ENCODE measurements at places on chromosomes 1 and 21.

DNA sequence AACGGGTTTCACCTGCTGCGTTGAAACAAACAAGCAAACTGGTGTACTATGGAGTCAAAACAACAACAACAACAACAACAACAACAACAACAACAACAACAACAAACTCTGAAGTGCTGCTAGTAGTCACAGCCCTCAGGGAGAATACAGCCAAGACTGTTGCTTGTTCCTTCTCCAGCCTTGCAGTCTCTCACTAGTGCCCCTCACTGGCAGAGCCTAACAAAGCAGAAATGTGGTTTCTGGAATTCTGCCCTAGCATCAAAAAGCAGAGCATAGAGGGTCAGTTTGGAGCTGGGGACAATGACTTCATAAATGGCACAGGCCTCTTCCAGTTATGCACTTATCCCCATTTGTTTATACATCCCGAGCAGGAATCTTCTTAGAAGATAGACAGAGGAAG is 187.4 kb downstream of the KCNK2 start:
- DNase-seq, result no peak

DNA sequence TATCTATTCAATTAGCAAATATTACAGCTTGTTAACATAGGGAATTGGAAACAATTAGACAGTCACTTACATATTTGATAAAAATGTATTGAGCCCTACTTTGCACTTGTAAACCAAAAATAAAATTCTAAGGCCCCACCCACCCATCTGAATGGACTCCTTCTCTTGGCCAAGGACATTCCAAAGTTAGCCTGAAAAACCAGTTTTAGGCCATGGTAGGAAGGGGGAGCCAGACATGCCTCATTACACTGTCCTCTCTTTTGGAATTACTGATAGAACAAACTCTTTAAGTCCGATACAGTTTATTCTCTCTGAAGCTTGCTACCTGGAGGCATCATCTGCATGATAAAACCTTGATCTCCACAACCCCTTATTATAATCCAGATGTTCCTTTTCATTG is 28.0 kb upstream of the TSPAN2 start:
- DNase-seq, result no peak

- DNase-seq, result no peak
Observed at GRCh38 chr1:224175617-224176016, 7.4 kb upstream of the DEGS1 start.

GRCh38 chr1:48830715-48831114 is 54.0 kb upstream of the BEND5 start:
- no peak for DNase-seq

GRCh38 chr21:32001390-32001789 is 128.6 kb downstream of the HUNK start:
- DNase-seq, result no peak

- DNase-seq, result no peak
Observed at GRCh38 chr1:172885411-172885810, 165.3 kb downstream of the TNFSF18 start.

DNA sequence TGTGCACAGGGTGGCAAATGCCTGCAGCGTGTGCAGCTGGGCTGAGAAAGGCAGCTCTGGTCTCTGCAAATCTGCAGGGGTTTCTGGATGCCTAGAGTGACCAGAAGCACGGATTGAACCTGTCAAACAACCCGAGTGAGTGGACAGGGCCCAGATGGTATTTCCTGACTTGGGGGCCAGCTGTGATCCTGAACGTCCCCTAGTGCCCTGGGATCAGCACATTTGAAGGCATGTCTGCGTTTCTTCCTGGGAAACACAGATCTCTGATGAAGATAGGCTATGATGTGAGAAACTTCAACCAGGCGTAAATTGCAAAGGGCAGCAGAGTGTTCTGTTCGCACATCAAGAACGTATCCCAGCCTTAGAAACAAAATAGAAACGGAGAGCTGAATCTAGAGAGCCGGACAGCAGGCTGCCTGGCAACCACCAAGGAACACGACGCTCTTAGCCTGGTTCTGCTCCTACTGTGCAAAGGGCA is 163.1 kb downstream of the KCNJ6 start:
- DNase-seq, result no peak

GRCh38 chr1:168234846-168235547 is 9.2 kb downstream of the SFT2D2 start:
- peak; percentile 25 for DNase-seq

- no peak for DNase-seq
Observed at GRCh38 chr1:247576514-247576913, 11.6 kb upstream of the OR2G2 start.

DNA sequence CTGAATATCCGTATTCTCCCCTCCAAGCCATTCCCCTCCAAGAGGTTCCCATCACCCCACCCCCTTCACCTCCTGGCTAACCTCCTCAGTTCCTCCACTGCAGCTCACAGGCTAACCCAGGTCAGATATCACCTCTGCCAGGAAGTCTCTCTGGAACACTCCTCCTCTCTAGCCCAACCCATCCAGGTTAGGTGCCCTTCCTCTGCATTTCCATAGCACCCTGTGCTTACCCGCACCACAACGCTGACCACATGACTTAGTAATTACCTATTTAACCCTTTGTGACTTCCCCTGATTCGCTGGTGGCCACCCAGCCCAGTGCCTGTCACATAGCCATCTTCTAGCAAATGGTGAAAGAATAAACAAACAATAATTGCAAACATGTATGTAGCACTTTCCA is 49.5 kb upstream of the IFFO2 start:
- no peak for DNase-seq

GRCh38 chr1:118304722-118305359 is 119.8 kb upstream of the SPAG17 start:
- DNase-seq, result no peak

GRCh38 chr1:43706598-43707189 is 642 bp upstream of the ST3GAL3 start:
- peak; percentile 16 for DNase-seq

DNA sequence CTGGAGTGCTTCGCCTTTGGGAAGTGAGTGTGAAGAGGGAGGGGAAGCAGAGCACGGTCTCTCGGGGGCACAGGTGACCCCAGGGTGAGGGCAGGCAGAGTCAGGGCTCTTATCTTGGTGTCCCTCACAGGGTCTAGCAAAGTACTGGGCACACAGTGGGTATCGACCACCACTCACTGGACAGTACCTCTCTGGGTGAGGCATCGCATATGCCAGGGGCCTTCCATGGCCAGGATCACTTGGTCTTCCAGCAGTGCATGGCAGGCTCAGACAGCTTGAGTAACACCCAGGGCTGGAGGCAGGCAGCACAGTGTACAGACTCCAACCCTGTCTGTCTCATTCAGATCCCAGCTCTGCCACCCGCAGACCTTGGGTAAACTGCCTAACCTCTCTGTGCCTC is 16.6 kb downstream of the CNTN2 start:
- DNase-seq, result no peak

GRCh38 chr1:230160957-230161771 is 94.1 kb downstream of the GALNT2 start:
- no peak for DNase-seq

GRCh38 chr1:19339214-19339861 is 27.2 kb downstream of the SLC66A1 start:
- DNase-seq, result no peak

GRCh38 chr1:57222307-57222706 is 201.6 kb downstream of the DAB1 start:
- DNase-seq, result no peak

DNA sequence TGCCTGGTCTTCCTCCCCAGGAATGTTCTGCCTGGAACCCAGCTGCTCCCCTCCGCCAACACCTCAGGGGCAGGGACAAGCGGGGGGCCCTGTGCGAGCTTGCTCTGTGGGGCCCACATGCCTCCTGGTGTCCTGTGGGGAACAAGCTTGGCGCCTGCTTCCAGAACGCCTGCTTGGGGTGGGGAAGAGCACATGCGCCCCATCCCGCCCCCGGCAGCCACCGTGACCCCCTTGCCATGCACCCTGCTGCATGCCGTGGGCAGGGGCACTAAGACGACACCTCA is 57.4 kb downstream of the MEGF6 start:
- no peak for DNase-seq

- DNase-seq, result no peak
Observed at GRCh38 chr1:206739411-206740076, 31.0 kb upstream of the IL19 start.

DNA sequence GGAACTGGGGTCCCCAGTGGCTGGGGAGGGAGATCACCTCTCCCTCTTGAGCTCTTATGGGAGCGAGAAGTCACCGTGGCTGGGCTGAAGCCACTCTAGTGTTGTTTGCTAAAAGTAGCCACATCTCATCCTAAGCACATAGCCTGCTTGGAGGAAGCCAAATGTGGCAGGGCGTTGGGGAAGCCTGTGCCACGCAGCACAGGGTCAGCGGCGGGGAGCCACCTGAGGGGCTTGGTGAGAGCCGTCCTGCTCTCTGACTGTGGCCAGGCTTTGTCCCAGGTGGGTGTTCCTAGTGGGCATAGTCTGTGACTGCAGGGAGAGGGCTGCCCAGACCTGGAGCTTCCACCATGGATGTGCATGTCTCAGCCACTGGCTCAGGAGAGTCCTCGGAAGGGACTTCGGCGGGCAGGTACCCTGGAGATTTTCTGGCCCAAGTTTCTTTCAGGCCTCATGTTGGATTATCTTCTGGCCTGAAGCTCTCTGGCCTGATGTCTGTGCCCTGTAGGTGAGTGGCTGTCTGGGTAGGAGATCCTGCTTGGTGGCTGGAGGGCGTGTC is 38.9 kb downstream of the MORN1 start:
- no peak for DNase-seq

- peak; percentile 46 for DNase-seq
Observed at GRCh38 chr1:226444901-226445300, 37.0 kb upstream of the PARP1 start.

DNA sequence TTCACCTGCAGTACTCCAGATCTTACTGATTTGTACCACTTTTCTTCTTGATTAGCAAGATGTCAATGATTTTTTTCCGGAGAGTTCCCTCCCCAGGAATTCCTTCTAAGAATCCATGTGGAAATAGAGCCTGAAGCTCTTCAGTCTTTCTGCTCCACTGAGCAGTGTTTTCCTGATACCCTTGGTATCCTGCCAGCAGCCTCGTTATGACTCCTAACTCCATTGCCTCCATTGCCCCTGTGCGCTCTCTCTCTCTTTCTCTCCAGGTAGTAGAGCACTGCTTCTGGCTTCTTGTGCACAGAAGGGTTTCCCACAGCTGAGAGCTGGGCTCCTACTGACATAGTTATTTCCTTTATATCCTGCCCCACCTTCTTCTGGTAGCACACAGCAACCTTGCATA is 12.2 kb downstream of the UBE2U start:
- no peak for DNase-seq

- no peak for DNase-seq
Observed at GRCh38 chr1:60984062-60984799, 98.1 kb upstream of the NFIA start.

DNA sequence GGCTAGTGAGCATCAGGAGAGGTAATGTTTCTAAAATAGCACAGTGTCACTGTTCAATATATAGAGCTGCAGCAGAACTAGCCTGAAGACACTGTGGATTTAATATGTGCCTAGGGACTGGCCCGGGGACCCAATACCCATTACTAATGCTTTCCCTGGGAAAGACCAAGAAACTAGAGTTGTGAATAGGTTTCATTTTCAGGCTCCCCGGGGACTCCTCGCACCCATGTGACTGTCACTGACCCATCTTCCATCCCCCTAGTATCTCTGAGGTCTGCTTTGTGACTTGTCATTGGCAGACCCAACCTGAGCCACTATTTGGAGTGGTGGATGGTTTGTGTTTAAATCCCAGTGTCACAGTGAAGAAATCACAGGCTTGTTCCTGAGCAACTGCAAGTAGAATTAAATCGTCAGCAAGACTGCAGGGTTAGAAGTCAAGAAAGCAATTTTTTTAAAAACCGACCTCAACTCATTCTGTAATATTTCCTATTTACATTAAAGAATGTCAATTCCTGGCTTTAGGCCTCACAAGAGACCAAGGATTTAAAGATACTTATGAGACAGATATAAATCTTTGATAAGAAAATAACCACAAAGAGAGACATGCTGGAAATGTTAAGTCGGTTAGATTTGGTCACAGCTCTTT is 130.0 kb upstream of the TNR start:
- DNase-seq, result no peak

DNA sequence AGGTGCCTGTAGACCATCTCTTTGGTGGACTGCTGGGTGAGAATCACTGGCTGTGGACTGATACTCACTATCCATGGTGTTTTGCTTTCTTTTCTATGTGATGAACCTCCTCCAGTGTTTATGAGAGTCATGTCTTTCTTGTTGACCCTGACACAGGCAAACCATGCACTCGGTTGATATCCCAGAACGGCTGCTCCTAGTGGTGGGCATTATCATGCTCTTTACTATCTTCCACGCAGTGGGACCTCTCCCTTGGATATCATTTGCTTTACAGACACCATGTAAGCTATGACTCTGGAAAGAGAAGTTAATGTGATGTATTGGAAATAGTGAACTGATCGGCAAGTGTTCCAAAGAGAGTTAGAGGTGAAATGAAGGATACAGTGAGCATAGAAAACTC is 1455.6 kb downstream of the BRINP3 start:
- DNase-seq, result no peak

GRCh38 chr1:156670359-156670758 is 6.8 kb downstream of the NES start:
- DNase-seq, result no peak

GRCh38 chr1:93056214-93056613 is 22.9 kb upstream of the MTF2 start:
- no peak for DNase-seq

GRCh38 chr1:10888791-10889649 is 92.6 kb upstream of the CASZ1 start:
- DNase-seq, result no peak

- DNase-seq, result no peak
Observed at GRCh38 chr1:200379432-200379757, 30.4 kb downstream of the ZNF281 start.

GRCh38 chr1:177615251-177615650 is 354.6 kb downstream of the SEC16B start:
- no peak for DNase-seq

GRCh38 chr1:46423574-46424240 is 29.6 kb downstream of the FAAH start:
- DNase-seq, result no peak

- no peak for DNase-seq
Observed at GRCh38 chr1:53582211-53583020, 123.2 kb downstream of the DMRTB1 start.

- no peak for DNase-seq
Observed at GRCh38 chr1:155010211-155010918, 7.8 kb downstream of the ZBTB7B start.

DNA sequence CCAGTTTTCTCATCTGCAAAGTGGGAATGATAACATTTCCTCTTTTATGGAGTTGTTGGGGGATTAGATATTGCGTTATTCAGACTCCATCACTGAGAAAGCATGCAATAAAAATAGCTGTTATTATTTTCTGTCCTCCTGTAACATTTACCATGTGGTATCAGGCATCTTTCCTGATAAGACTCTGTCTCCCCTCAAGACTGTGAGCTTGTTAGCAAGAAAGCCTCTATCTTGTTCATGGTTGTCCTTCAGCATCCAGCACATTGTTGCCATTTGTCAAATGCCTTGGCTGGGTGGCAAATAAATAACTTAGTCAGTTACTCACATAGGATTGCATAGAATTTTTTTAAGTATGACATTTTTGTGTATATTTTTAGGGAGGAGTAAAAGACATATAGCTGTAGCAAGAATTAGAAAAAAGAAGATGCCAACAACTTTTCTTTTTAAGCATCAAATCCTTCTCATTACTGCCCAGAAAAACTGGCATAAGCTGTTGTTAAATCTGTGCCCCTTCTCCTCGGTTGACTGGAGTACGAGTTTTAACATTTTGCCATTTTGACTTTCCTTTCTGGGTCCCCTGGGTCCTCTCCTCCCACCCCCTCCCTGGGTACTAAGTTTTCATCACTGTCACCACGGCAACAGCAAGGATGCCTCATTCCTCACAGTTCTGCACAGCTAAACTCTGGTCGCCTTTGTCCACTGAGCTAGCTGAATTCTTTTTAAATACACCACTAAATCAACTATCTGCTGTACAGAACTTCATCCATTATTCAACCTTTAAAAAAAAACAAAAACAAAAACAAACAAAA is 1.0 kb upstream of the JAM2 start:
- no peak for DNase-seq
